ENCODE measurements at places on chromosomes 4 and X.

GRCh38 chr4:23441530-23442069, 448.2 kb downstream of the PPARGC1A start:
- H3K4me3 ChIP-seq = no peak overlapping the region
- no peak for DNase-seq
- no peaks in the 10 kb centered on the region for H3K4me1 ChIP-seq
- H3K36me3 ChIP-seq = no peaks in the 10 kb centered on the region
- H3K27me3 ChIP-seq = no peaks in the 10 kb centered on the region

DNA sequence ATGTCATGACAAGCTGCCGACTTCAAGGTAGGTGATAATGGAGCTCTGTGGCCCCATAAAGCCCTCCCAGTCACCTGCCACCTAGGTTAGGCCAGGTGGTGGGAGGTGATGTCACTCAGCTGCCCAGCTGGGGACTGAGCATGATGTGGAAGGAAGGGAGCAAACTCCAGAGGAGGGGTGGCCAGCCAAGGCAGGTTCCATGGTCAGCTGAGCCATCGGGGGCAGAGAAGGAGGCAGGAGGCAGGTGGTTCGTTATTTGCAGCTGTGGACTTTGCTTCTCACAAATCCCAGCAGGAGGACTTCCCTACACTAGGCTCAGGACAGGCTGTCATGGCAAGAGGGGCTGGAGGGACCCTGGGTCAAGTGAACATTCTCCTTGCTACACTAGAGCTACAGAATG, 2.1 kb downstream of the CCDC120 start:
- H3K4me3 ChIP-seq = no peak overlapping the region
- DNase-seq = no peak
- H3K36me3 ChIP-seq = peaks cover 26% of the 10 kb centered on the region
- no peaks in the 10 kb centered on the region for H3K27me3 ChIP-seq
- H3K27ac ChIP-seq = no peak overlapping the region

GRCh38 chrX:78958419-78959116, 13.4 kb downstream of the P2RY10 start:
- no peak overlapping the region for H3K27ac ChIP-seq
- no peaks in the 10 kb centered on the region for H3K36me3 ChIP-seq
- H3K4me1 ChIP-seq = no peaks in the 10 kb centered on the region
- H3K27me3 ChIP-seq = no peaks in the 10 kb centered on the region
- no peak overlapping the region for H3K4me3 ChIP-seq

DNA sequence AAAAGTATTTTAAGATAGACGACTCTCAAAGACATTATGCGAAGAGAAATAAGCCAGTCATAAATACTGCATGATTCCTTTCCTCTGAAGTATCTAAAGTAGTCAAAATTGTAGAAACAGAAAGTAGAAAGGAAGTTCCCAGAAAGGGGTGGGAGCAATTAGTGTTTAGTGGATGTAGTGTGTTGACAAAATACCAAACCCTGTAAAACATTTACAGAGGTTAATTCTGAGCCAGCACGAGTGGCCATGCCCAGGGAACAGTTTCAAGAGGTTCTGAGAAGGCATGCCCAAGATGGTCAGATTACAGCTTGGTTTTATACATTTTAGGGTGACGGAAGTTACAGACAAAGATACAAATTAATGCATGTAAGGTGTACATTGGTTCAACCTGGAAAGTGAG, 34.4 kb upstream of the SLC25A4 start:
- no peaks in the 10 kb centered on the region for H3K27me3 ChIP-seq
- peaks cover 3% of the 10 kb centered on the region for H3K4me1 ChIP-seq

- H3K36me3 ChIP-seq = peaks cover 12% of the 10 kb centered on the region
- H3K27me3 ChIP-seq = no peaks in the 10 kb centered on the region
- H3K4me1 ChIP-seq = no peaks in the 10 kb centered on the region
- H3K27ac ChIP-seq = no peak overlapping the region
Measured at GRCh38 chrX:107629540-107629909, 1.2 kb downstream of the PRPS1 start.

DNA sequence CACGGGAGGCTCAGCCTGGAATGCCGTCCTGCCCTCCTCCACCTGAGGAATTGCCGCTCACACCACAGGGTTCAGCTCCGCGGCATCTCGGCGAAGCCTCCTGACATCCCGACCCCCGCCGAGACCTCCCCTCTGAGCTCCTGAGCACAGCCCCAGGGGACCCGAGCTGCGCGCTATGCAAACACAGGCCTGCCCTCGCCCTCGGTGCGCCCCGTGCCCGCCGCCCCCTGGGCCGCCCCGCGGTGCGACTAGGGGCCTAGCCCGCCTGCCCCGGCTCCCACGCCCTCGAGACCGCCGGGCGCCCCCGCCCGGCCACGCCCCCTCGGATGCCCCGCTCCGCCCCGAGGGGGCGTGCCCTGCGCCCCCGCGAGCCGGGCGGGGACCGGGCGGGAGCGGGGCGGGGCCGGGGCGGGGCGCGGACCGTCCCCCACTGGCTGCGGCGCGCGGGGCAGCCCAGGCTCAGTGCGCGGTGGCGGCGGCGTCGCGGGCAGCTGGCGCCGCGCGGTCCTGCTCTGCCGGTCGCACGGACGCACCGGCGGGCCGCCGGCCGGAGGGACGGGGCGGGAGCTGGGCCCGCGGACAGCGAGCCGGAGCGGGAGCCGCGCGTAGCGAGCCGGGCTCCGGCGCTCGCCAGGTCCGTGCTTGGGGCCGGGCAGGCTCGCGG, at the start of gene FGFR3:
Gene FGFR3, plus strand, starts transcription at position 462 of the 664 bp plus-strand sequence. CDS start 642 bp downstream, outside the sequence.
- H3K27me3 ChIP-seq = peaks cover 2% of the 10 kb centered on the region
- DNase-seq = peak; percentile 86
- H3K4me1 ChIP-seq = no peaks in the 10 kb centered on the region

DNA sequence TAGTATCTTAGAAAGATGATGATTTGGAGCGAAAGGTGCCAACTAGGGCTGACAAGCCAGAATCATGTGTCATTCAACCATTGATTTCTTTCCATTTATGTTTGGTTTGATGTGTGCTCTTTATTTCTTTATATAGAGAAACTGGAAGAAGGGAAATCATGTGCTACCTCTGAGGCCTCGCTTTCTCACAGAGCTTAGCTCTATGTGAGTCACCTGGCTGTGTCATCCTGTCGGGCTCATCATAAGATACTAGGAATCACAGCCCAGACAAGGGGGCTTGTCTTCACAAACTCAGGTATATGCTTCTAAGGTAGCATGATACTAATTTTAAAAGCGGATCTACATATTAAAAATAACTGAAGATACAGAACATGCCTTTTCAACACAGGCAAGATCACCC, 81.7 kb upstream of the GPM6B start:
- no peaks in the 10 kb centered on the region for H3K4me1 ChIP-seq
- H3K36me3 ChIP-seq = peaks cover 15% of the 10 kb centered on the region

DNA sequence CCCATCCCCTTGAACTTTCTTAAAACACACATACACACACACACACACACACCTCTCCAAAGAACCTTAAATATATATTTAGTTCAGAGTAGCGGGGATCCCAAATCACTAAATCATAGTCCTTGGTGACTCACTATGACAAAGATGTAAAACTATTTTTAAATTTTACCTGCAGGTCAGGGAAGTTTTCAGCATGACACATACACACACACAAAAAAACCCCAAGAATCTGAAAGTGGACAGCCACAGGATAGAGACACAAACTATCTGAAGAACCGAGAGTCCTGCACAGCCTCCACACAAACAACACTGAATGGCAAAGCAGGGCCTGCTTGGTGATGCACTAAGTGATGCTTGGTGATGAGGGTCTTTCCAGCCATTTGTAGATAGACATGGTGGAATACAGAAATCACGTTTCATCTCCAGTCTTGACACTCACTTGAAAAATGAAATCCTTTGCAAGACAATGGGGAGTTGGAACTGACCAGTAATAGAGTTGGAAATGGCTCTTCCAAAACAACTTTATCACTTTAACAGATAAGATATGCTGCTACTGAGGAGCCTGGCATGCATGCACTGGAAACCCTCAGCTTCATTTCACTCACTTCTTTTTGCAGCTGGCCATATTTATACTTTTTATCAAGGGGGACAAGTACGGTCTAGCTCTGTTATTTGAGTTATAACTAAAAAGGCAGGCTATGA, 307.3 kb downstream of the RAPGEF2 start:
- H3K36me3 ChIP-seq = no peaks in the 10 kb centered on the region
- no peak for DNase-seq
- no peak overlapping the region for H3K27ac ChIP-seq
- no peak overlapping the region for H3K4me3 ChIP-seq
- no peaks in the 10 kb centered on the region for H3K4me1 ChIP-seq

DNA sequence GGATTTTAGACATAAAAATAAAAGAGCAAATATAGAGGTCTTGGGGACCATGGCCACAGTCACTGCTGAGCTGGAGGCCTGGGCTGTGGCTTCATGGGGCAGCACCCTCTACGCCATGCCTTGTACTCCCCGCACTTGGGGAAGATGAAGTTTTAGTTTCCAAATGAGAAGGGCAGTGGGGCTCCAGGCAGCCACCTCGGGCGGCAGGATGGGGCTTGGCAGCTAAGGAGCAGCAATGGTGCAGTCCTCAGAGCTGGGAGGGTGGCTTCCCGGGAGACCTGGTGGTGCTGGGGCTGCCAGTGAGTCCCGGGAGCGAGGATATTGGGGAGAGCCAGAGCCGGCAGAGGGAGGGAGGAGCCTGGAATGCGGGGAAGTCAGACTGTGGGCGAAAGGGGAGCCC, 2.4 kb downstream of the CXCR3 start:
- no peak overlapping the region for H3K27ac ChIP-seq
- no peak for DNase-seq
- no peaks in the 10 kb centered on the region for H3K27me3 ChIP-seq
- no peak overlapping the region for H3K4me3 ChIP-seq

- no peak overlapping the region for H3K27ac ChIP-seq
- DNase-seq = no peak
- H3K27me3 ChIP-seq = no peaks in the 10 kb centered on the region
- H3K36me3 ChIP-seq = peaks cover 20% of the 10 kb centered on the region
- H3K4me1 ChIP-seq = peaks cover 2% of the 10 kb centered on the region
Measured at GRCh38 chr4:188008377-188008776, 12.8 kb downstream of the ZFP42 start.
